ENCODE measurements at places on chromosomes 7 and 10.

DNA sequence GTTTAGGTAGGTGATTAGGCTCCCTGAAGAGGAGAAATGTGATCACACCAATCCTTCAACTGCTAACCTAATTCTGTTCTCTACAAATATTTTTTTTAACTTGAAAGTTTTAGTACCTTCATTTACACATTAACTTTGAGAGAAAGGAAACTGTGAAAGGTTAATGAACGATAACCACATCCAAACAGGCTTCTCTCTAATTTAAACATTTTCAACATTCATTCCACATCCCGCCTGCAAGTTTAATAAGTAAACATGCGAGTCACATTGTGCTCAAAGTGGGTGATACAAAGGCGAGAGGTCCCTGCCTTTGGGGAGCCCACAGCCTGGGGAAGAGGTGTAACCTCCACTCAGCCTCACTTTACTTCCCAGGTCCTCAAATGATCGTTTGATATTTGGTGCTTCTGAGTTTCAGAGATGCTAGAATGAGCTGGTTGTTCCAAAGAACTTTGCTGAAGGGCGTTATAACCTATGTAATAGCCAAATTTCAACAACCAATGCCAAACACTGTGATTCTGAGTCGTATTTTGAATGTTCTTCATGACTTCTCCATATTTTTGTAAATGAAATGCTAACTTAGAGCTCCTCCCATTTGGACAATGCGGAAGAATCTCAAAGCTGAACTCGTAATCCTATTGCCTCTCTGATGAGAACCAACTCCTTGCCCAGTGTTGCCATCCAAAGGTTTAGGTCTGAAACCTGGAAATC lies 47.5 kb downstream of the DENND2A start:
- DNase-seq = no peak

- DNase-seq = no peak
These were observed 607.6 kb upstream of the DPP6 start for GRCh38 chr7:153444641-153445040.

DNA sequence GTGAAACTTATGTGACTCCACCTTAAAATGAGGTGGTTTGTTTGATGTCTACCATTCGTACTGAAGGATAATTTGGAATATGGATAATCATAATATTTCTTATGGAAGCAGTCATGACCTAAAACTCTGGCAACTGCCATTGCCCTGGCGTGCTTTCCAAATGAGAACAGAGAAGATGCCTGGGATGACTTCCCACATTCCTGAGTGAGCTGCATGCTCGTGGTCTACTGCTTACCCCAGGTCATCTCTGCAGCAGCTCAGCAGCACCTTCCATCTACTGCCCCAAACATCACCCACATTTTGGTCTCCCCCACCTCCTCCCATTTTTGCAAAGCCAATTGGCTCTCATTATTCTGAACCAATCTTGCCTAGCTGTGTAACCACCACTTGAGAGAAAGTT lies 40.1 kb downstream of the LYZL1 start:
- no peak for DNase-seq

DNA sequence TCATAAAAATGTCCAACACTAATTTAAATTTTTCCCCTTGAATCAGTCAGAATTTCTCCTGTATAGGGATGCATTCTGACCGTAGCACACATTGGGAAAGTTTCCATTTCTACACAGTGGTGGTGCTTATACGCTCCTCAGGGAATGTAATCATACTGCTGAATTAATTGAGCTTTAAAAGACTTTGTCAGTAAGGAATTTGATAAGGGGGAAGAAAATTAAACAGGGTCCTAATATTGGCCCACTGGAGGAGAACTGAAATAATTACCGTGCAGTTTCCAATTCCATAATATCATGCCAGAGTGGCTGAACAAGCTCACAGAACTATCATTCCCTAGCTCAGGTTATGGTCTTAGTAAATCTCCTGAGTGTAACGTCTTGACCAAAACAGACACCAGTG lies 1041.9 kb downstream of the NRG3 start:
- DNase-seq = no peak

- DNase-seq = no peak
These were observed 573.5 kb downstream of the KIF20B start for GRCh38 chr10:90274721-90275468.

DNA sequence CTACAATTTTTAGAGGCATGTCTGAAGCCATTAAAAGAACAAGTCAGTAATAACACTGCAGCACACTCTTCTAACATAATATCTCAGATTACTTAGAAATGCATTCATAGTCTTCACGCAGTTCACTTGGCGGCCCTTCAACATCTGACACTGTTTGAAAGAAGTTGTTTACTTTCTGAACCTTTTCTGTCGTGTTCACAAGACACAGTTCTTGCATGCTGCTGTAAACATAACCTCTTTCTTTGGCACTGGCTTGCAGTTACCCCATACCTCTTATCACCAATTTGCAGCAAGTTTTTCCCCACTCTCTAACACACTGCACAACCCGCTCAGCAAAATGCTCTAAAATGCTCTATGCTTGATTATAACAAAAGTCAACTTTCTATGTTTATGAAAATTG lies 12.0 kb downstream of the PIP4K2A start:
- DNase-seq = no peak

- DNase-seq = no peak
These were observed 1121.4 kb downstream of the XPNPEP1 start for GRCh38 chr10:108801775-108802517.

- DNase-seq = no peak
These were observed 18.2 kb downstream of the HNRNPF start for GRCh38 chr10:43390759-43391158.

DNA sequence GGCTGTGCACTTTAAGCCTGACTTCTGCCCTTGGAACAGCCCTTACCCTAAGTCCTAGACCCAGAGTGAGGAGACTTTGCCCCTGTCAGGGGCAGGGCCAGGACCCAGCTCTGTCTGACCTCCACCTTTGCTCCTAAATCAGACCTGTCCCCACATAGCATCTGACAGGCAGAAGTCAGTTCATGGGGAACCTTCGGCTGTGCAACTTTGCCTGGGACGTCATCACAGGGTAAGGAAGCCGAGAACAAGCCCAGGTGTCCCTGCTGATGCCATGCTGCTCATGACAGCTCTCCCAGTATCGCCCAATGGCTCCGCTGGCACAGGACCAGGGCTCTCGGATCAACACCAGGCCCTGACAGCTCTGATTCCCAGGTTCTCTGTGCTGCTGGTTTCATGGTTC lies 55.4 kb downstream of the TNS3 start:
- DNase-seq = no peak

GRCh38 chr10:3969876-3970666 lies 185.1 kb upstream of the KLF6 start:
- DNase-seq = no peak

- no peak for DNase-seq
These were observed 55.3 kb downstream of the TFAM start for GRCh38 chr10:58440484-58440883.

DNA sequence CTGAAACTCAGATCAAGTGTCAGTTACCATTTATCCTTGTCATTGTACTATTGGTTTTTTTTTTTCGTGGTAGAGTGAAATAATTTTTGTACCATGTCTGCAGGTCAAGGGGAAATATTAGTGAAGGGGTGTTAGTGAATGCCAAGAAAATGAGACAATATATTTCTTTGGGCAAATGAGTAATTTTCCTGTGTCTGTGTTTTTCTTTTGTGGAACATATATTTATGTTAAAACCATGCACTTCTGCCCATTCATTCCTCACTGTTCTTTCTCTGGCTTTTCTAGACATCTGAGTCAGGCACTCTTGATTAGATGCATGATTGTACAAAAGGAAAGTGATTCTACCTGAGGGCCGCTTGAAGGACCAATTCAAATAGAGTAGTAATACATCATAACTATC lies 161.6 kb downstream of the BICC1 start:
- DNase-seq = no peak

DNA sequence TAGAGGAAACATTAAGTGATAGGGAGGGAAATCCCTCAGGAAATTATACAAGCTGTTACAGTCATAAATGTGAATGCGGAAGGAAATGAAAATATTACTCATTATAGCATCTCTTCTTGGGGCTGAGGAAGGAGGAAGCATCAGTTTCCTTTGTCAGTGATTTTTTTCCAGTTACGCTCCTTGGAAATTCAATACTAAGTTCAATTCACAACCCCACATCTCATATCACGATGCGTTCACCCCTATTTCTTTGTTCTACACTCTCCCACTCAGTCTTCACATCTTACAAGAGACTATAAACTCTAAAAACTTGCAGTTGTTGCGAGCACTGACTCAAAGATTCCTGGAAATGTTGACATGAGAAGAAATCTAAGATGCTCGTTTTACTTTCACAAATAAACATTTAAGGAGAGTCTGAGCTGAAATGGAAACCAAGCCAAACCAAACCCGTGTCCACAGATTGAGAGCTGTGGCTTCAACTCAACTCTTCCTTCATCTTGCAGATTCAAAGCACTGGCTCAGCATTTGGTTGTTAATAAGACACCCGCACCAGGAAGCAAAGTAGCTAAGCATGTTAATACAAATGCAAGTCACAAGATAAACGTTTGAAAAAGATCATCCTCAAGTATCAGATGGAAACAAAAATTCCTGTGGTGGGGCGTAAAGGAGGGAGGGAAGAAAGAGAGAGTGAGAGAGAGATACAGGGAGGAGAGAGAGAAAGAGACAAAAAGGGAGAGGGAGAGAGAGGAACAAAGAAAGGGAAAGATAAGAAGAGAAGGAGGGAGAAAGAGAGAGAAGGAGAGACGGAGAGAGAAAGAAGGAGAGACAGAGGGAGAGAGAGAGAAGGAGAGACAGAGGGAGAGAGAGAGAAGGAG lies 150.0 kb upstream of the RSU1 start:
- DNase-seq = no peak

DNA sequence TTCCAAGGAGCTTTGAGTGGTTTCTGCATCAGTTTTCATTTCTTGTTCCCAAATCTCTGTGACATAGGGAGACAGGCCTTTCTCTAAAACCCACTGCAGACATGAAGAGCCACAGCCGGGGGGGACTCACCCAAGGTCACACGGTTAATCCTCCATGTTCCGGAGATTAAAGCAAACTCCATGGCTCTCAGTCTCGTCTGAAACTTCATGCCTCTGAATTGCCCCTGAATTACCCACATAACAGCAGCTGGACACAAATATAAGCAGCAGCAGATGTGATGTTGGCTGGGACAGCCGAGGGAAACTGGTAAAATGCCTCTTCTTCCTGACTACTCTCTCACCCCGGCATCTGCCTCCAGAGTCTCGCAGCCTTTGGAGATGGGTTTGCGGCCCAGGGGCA lies 402.2 kb downstream of the DNAJB6 start:
- DNase-seq = no peak

- DNase-seq = no peak
These were observed 367.6 kb downstream of the HGF start for GRCh38 chr7:81402227-81402626.

DNA sequence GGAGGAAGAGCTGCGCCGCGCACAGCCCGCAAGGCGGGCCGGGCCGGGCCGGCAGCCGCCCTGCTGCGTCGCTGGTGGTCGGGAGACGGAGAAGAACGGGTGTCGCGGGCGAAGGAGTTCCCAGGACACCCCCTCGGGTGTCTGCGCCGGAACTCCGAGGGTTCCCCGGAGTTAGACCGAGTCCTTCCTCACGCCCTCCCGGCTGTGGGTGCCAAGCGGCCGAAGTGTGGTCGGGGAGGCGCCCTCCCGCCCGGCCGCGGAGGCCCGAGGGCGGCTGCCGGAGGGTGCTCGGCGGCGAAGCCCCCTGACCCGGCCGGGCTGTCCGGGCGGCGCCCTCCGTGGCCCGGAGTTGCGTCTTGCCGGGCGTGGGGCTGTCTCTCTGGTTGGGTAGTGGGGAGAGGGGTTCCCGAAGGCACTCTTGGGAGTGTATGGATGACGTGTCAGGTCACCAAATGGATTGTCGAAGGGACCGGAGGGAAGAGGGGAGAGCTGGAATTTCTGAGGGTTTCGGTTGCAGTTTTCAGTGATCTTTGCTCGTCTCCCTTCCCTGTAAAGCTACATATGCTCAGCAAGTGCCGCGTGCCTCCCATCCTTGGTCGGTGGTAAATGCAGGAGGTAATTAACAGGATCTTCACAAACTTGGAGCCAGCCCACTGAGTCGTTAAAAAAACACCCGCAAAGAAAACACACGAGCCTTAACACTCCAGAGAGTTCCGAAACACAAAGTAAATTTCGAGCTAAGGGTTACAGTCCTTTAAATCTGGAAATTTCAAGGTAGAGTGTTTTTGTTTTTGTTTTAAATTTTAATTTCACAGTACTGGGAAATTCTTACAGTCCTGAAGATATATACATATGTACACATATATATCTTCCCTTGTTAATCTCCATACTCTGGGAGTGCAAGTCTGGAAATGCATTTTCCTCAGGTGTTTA lies 871 bp downstream of the ST7 start:
- peak; percentile 62 for DNase-seq

DNA sequence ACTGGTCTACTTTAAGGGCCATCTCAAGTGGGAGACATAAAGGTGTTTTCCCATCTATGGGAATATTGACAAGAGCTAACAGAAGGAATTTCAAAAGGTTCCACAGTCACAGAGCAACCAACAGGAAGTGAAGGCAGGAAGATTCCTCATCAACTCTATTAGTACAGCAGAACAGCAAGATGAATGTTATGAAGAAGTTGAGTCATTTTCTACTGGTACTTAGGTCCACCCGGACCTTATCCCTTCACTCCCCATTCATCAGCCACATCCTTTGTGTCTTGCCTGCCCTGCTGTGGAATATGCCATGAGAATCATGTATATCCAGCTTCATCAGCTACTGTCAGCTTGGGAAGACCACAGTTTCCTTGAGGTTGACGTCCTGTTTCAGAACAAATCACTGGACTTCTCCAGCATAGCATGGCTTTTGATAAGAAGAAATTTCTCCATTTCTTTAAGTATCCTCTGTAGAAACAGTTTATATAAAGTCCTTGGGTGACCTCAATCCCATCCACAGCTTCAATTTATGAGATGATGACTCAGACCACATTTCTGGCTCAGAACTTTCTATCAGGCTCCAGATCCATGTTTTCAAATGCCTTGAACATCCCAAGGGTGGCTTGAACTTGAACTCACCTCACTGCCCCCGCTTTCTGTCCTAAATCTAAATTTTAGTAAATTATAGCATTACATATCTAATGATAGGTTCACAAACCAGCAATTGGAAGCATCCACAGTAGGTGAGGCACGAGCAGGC lies 84.9 kb upstream of the AGK start:
- DNase-seq = no peak

DNA sequence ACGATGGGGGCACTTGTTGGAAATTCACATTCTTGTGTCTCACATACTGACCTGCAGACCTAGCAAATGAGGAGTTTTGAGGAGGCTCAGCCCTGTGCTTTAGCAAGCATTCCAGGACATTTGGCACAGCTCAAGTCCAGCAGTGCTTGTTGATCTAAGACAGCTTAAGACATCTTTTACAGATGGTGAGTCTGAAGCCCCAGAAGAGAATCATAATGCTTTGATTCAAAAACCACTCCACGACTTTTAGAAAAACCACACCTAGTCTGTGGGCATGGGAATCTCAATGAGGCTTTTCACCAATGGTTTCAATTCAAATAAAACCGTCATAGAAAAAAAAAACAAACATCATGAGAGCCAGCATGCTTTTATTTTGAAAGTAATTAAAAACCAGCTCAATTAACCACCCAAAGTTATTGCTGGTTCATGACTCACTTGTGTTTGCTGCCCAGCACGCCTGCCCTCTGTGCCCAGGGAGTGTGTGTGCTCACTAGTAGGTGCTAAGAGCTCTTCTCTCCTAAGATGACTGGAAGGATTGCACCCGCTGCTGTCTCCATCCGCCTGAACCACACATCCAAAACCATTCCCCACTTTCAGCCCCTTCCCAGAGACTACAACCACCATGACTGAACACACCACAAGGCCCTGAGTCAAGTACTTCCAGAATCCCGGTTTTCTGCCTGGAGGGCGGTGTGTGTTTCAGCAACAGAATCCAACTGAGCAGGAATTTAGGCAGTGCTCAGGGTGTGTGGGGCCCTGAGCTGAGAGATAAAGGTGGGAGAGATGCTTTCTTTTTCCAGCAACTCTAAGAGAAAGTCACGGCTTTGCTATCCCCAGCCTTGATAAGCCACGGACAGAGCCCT lies 130.2 kb upstream of the ADAM12 start:
- no peak for DNase-seq
